ENCODE measurements at places on chromosomes 13 and 19.

DNA sequence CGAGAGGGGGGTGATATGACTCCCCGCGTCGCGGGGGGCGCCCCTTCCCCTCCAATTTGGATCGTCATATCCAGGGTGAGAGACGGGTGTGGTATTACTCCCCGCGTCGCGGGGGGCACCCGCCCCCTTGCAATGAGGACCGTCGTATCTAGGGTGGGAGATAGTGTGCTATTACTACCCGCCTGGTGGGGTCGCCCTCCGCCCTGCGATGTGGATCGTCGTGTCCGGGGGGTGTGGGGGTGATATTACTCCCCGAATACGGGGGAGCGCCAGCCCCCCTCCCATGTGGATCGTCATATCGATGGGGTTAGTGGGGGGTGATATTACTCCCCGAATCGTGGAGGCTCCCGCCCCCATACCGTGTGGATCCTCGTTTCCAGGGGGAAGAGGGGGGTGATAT lies 29.2 kb upstream of the RGCC start:
- DNase-seq, result no peak

- no peak for DNase-seq
Observed at GRCh38 chr13:110756219-110756631, 42.7 kb downstream of the ING1 start.

DNA sequence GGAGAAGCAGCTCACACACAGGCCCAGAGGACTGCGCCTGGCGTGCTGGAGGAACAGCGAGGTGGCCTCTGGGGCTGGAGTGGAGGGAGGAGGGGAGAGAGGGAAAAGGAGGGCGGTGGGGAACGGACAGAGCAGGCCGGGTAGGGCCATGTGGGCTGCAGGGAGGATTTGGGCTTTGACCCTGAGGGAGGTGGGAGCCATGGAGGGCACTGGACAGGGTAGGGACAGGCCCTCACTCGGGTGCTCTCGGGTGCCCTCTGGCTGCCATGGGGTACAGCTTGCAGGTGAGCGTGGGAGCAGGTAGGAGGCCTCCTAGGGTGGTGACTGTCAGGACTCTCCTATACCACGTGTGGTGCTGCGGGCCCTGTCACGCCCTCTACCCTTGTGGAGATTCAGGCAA lies 22.8 kb downstream of the PLIN4 start:
- no peak for DNase-seq

DNA sequence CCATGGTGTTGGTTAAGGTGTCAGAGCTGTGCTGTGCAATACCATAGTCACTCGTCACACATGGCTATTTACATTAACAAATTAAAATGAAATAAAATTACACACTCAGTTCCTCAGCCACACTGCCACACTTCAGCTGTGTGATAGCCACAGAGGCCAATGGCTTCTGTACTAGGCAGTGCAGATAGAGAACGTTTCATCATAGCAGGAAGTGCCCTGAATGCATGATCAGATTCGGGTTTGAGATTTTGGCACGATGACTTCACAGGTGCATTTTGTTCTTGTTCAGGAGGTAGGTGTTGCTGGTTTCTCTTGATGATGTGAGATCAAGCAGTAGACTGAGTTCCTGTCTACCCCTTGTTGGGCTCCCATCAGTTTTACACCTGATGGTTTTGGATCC lies 6.5 kb downstream of the ARMC6 start:
- no peak for DNase-seq

DNA sequence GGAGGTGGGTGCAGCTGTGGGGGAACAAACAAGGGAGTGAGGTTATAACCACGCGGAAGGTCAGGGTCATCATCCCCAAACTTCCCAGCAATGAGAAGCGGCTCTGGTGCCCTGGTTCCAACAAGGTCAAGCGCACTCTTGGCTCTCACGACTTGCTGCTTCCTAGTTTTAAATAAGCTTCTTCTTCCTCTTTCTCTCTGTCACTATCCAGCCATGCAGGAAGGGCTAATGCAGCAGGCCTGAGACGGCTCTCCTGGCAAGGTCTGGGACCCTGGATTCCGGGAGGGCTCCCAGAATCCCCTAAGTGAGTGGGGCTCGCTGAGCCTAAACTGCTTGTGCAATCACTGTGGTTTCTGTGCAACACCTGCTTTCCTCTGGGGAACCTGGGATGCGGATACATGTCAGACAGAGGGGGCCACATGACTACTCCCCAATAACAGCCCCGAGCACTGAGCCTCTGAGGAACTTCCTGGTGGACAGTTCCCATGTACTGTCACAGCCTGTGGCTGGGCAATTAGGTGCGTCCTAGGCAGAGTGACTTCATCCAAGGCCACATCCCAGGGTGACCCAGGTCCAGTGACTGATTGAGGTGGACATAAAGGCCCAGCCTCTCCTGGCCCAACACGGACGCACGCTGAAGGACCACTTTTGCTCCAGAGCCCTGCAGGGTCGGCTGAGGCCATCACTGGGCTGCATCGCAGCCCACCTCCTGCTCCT lies 24.2 kb downstream of the VRK3 start:
- DNase-seq, result no peak

GRCh38 chr19:29644210-29644609 lies 21.1 kb upstream of the PLEKHF1 start:
- no peak for DNase-seq

- no peak for DNase-seq
Observed at GRCh38 chr13:101703838-101704237, 251.4 kb downstream of the ITGBL1 start.

DNA sequence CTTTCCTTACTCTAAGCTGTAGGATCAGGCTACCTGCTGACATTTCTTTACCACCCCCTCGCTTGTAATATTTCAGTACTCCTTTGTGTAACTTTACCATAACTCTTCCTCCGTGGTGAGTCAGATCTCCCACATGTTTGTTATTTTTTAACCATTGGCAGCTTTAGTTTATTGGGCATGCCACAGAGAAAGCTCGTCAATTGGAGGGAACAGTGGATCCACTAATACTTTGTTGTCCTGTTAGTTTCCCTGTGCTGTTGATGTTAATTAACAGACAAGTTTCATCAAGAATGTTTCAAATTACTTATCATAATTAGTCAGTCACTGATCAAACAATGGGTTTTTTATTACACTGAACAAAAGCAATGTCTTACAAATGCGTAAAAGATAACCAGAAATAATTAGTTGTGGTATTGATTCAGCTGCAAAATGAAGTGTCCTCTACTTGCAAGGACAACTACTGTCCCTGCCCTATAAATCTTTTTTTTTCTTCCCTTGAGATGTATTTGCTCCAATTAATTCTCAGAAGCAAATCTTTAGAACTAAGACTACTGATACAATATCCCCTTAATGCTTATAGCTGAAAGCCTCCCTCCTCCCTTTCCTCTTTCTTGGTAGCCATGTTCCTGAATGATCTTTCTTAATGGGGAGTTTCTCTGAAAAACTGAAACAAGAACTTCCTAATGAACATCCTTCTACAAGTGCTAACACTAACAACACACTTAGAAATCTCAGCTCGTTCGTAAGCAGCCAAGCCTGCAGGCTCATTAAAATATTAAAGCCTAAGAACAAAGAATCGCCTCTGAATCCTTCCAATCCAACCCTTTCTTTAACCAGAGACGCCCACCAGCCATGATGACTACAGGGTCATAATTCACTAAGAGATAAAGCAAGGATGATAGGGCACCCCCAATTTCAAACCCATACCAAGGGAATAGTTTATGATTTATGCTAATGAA lies 22.2 kb downstream of the EFNB2 start:
- no peak for DNase-seq

- no peak for DNase-seq
Observed at GRCh38 chr13:95204231-95204765, 97.0 kb downstream of the ABCC4 start.

- DNase-seq, result no peak
Observed at GRCh38 chr13:53141336-53141735, 112.7 kb downstream of the OLFM4 start.

DNA sequence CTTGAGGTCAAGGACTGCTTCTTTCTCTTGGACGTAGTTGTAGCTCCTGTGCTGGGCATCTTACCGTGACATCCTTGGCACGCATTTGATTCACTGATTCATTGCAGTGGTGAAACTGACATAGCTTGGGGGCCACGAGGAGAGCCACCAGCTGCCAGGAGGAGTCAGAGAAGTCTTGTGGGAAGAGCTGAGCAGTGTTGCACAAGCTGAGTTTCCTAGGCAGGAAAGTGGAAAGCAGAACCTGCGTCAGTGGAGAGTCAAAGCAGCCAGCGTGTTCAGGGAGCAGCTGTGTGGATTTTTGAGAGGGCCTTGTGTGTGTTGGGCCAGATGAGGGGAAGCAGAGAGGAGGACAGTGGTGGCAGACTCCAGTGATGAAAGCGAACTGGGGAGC lies 5.3 kb upstream of the GPR183 start:
- no peak for DNase-seq

- no peak for DNase-seq
Observed at GRCh38 chr19:34319785-34320184, 45.2 kb upstream of the GPI start.

DNA sequence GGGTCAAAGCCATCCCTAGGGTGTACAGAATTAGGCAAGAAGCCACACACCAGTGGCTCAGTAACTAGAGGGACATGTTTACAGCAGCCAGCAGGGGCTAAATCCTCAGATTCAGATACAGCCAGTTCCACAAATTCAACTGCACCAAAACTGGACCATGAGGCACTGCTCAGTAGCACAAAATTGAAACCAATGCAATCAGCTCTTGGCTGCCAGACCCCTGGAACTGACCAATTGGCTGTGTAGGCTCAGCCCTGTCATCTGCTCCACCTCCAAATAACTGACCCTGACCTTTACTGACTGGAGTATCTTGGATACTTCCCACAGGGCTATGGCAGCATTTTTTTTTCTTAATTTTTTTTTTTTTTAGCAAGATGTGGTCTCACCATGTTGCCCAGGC lies 226.5 kb downstream of the FOXO1 start:
- no peak for DNase-seq

GRCh38 chr13:96540670-96541069 lies 450.8 kb downstream of the HS6ST3 start:
- DNase-seq, result no peak

GRCh38 chr19:32457571-32458158 lies 52.1 kb downstream of the DPY19L3 start:
- no peak for DNase-seq

DNA sequence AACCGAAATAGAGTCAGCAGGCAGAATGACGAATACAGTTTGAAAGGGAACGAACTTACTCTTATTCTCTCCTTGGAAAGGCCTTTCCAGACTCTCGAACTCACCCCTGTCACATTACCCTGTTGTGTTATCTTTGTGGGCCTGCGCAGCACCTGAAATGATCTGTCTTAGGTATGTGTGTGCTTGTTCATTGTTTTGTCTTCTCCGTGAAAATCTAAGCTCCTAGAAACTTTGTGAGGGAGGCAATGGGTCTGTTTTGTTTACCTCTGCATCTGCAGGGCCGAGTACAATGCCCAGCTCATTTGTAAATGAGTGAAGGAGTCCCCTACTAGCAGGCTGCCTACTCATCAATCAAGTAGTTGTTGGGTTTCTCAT lies 19.6 kb downstream of the HMGB1 start:
- no peak for DNase-seq

DNA sequence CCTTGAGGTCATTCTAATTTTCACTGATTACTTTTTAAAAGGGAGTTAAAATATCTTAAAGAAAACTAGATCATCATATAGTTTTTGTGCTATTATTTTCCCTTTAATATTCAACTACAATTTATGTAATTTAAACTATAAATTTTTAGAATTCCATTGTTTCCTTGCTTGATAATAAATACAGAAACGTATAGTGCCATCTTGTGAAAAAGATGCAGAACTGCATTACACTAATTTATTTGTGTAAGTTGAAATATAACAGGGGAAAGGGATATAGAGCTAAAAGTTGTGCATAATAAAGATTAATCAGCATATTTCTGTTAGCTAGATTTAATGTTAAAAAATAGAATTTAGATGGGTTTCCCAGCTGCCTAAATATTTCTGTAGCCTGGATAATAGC lies 61.5 kb upstream of the TDRD3 start:
- no peak for DNase-seq

DNA sequence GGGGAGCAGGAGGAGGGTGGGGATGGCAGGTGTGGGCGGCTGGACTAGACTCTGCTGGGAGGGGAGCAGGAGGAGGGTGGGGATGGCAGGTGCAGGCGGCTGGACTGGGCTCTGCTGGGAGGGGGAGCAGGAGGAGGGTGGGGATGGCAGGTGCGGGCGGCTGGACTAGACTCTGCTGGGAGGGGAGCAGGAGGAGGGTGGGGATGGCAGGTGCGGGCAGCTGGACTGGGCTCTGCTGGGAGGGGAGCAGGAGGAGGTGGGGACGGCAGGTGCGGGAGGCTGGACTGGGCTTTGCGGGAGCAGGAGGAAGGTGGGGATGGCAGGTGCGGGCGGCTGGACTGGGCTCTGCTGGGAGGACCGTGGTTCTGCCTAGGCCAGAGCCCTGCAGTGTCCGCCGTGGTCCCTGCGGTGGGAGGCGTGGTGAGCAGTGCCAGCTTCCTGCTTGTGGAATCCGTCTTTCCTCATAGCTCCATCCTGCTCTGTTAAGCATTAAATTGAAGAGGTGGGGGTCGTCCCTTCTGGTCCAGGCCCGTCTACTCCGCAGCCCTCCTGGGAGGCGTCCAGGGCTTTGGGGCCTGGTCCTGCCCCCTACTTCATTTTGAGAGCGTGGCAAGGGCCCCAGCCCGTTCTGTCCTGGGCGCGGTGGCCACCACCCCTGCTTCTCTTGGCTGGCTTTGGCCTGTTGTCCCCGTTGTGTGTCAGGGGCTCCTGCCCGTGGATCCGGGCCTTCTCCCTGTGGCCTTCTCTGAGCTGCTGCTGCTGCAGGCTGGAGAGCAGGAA lies 4.7 kb downstream of the SPPL2B start:
- DNase-seq, result no peak

- no peak for DNase-seq
Observed at GRCh38 chr13:112719016-112719415, 29.2 kb downstream of the ATP11A start.

GRCh38 chr13:30051531-30052060 lies 201.2 kb upstream of the UBL3 start:
- DNase-seq, result no peak

DNA sequence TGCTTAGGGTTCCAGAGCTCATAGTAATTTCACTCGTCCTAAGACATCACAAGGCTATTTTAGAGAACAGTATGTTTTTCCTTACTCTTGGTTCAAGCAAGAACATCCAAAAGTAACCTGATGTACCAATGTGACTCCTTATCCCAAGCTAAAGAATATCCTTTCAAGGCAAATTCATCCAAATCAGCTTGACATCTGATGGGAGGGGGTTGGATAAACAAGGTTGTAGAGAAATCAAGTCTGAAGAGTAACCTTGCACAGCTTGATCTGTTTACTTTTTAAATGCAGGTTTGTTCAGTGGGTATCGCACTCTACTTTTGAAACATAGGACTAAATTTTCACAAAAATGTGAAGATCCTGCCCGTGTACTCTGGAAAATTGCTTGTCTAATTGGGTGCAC lies 201.2 kb downstream of the GGACT start:
- DNase-seq, result no peak

DNA sequence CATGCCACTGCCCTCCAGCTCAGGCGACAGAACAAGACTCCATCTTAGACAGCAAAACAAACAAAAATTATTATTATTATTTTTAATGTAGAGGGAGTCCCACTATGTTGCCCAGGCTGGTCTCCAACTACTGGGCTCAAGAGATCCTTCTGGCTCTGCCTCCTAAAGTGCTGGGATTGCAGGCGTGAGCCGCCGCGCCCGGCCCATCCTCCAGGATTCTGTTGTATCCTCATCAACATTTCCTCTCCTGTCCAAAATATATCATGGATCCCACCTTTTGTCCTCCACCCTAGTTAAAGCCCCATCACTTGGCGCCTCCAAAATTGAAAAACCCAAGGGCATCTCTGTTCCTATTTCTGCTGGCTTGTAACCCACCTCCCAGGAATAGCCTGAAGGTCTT lies 1.2 kb downstream of the ZNF784 start:
- DNase-seq, result no peak

GRCh38 chr13:32330441-32330840 lies 15.1 kb downstream of the BRCA2 start:
- no peak for DNase-seq
